ENCODE measurements at places on chromosomes 1 and 21.

- DNase-seq: no peak
Observed at GRCh38 chr1:44305962-44306422, 49.1 kb downstream of the ERI3 start.

- DNase-seq: no peak
Observed at GRCh38 chr1:85124091-85124490, 75.8 kb upstream of the MCOLN3 start.

DNA sequence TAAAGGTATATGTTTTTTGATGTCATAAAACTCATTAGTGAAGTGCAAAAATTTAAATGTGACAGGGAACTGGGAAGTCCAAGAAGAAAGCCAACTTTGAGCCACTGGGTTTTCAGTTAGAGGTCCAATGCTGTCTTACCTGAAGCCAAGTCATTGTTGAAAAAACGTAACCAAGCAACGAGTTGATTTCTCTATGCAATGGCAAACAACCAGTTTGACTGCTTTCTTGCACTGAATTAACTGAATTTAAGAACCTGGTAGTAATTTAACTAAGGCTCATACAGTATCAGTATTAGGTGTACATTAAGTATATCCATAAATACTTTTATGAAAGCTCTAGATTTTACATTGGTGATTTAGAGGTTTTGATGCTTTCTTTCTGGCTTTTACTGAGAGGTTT lies 20.2 kb upstream of the S1PR1 start:
- DNase-seq: no peak

GRCh38 chr1:110088739-110089316 lies 18.4 kb upstream of the ALX3 start:
- DNase-seq: no peak

- no peak for DNase-seq
Observed at GRCh38 chr1:11533790-11534787, 55.1 kb downstream of the DISP3 start.

DNA sequence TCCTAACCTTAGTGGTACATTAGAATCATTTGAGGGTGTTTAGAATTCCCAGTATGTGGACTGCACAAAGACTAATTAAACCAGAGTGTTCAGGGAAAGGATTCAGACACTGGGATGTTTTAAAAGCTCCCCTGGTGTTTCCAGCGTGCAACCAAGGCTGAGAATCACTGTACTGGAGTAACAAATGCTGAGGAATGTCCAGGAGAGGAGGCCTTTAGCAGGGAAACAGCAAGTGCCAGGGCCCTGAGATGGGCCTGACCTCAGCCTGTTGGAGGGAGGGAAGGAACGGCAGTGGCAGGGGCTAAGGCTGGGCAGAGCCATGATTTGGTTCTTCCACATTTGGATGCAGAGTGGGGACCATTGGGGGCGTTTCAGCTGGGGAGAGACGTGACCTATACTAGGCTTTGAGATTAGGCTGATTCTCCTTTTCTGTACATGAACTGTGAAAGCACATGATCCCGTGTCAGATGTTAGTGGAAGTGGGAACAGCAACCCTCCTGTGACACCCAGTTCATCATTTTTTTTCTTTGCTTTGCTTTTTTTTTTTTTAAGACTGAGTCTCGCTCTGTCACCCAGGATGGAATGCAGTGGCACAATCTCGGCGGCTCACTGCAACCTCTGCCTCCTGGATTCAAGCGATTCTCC lies 49.3 kb downstream of the KANK4 start:
- DNase-seq: no peak

DNA sequence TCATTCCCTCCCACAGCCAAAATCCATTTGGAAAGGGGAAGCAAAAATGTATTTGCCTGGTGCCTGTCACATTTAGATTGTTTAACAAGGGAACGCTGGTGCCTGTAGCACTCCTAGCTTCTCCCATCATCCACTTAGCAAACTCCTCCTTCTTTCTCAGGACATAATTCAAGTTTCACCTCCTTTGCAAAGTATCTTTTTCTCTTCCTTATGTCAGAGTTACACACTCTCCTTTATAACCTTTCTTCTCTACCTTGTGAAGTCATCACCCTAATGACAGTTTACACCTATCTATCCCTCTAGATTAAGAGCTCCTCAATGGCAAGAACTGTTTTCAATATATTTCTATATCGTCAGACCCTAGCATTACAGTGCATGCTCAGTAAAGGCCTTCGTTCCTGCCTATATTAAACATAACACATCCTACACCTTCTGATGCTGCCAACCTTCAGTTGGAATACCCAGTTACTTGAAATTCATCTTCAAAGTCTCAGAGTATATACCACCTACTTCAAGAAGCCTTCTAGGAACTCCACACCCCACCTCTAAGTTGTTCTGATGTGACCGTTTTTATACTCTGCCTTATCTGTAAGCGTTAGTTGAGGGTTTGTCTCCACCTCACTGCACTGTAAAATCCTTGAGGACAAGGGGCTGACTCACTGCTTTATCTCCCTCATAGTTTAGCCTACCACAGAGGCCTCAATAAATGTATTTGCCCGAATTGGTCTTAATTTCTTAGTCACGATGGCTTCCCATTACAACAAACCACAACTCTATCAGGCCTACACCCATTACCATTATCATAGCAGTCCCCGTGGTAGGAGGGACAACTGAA lies 1.0 kb upstream of the EPS15 start:
- no peak for DNase-seq

DNA sequence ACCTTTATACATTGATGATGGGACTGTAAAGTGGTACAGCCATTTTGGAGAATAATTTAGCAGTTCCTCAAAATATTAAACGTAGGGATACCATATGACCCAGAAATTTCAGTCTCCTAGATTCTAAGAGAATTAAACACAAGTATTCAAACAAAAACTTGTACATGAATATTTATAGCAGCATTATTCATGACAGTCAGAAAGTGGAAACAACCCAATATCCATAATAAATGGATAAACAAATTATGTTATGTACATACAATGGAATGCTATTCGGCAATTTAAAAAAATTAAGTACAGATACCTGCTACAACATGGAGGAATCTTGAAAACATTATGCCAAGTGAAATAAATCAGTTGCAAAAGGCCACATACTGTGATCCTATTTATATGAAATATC lies 16.9 kb upstream of the DDX59 start:
- no peak for DNase-seq

GRCh38 chr1:78792756-78793155 lies 143.1 kb downstream of the IFI44 start:
- no peak for DNase-seq

DNA sequence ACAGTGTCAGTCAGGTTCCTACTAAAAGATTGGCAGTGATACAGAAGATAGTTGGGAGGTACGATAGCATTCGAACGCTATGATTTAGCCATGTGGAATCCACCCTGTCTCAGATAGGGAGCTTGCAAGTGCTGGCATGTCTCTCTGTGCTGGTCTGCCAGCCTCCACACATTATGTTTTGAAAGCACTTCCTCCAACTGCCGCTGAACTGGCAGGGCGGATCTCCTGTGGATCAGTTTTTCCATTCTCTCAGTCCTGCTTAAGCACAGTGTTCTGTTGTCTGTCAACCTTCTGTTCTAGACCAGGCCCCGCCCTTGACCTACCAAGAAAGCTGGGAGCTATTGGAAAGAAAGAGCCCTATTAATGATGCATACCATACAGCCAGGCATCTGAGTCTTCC lies 65.5 kb upstream of the PALMD start:
- DNase-seq: no peak

DNA sequence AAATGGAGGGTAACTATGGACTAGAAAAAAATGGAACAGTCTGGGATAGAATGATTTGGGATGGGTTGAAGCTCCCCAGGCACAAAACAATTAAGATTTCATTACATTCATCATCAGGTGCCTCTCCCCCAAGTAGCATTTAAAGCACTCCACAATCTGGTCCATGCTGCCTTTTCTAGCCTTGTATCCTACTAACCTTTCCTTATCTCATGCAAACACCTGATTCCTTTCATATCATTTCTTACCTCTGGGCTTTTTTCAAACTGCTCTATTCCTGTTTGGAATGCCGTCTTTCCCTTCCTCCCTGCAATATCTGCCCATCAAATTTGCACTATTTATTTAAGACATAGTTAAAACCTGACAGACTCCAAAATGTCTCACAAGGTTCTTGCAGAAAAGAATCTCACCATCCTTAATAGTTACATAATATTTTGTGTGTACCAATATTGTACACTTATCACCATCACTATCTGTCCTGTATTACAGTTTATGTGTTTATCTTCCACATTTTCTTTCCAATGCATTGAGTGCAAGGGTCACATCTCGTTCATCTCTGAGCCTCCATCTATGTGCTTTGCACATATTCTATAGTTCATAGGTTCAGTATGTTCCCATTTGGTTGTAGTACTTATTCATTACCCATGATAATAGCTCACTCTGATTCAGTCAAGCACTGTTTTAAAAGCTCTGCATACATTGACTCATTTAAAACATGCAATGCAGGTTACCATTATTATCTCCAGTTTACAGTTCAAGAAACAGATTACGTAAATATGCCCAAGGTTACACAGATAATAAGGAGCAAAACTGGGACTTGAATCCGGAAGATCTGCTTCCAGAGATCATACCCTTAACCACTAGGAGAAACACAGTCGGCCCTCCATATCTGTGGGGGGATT lies 16.1 kb upstream of the SHCBP1L start:
- no peak for DNase-seq

- no peak for DNase-seq
Observed at GRCh38 chr1:242872521-242872920, 348.0 kb upstream of the PLD5 start.

- DNase-seq: no peak
Observed at GRCh38 chr1:58922302-58923089, 138.6 kb upstream of the JUN start.

GRCh38 chr1:16464917-16465625 lies 24.5 kb downstream of the NECAP2 start:
- no peak for DNase-seq

GRCh38 chr1:15558516-15558915 lies 26.3 kb downstream of the AGMAT start:
- DNase-seq: no peak

DNA sequence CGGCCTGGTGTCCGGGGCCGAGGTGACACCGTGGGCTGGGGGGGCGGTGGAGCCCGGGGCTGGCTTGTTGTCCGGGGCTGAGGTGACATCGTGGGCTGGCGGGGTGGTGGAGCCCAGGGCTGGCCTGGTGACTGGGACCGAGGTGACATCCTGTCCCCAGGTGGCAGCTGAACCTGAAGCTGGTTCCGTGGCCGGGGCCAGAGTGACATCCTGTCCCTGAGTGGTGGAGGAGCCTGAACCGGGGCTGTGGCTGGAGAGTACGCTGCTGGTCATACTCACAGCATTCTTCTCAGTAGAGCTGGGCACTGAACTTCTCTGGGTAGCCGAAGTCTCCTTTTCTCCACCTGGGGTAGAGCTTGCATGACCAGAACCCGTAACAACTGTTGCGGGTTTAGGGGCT lies 15.8 kb downstream of the THBS3 start:
- no peak for DNase-seq

GRCh38 chr1:79037085-79037484 lies 30.6 kb upstream of the ADGRL4 start:
- DNase-seq: no peak

- no peak for DNase-seq
Observed at GRCh38 chr1:150144606-150145005, 5.1 kb upstream of the PLEKHO1 start.

- DNase-seq: no peak
Observed at GRCh38 chr1:87869567-87869966, 540.9 kb downstream of the LMO4 start.

DNA sequence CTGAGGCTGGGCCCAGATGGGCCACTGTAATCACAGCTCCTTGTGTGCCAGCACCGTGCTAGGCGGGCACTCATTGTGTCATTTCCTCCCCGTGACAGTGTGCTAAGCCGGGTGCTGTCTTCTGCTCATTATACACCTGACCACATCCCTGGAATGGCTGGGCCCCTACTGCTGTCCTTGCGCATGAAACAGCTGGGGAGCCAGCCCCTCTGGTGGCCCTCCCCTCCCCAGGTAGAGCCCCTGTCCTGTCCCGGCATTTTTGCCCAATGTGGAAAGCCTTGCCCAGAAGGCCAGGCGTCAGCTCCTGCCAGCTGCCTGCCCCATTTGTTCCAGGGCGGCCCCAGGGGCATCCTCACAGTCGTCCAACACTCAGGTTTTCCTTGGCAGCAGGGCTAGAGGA lies 107.4 kb upstream of the CASZ1 start:
- DNase-seq: peak; percentile 4

DNA sequence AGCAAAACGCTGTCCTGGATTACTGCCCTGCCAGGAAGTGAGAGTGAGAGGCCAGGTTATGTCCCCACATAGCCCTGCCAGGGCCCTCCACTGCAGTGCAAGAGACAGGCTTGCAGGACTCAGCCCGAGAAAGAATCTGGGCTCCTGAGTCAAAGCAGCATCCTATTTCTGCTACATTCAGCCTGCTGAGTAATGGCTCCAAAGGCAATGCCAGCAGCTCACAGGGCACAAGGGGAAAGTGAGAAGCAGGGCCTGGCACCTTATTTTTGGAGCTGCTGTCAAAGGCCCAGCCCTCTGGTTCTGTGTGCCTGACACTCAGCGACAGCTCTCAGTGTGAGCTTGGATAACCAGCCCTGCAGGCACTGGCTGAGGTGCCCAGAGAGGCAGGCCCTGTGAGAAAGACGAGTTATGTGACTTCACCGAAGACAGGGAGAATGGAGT lies 83.9 kb downstream of the DTL start:
- no peak for DNase-seq

- DNase-seq: no peak
Observed at GRCh38 chr1:9746651-9747050, 77.1 kb downstream of the CLSTN1 start.

DNA sequence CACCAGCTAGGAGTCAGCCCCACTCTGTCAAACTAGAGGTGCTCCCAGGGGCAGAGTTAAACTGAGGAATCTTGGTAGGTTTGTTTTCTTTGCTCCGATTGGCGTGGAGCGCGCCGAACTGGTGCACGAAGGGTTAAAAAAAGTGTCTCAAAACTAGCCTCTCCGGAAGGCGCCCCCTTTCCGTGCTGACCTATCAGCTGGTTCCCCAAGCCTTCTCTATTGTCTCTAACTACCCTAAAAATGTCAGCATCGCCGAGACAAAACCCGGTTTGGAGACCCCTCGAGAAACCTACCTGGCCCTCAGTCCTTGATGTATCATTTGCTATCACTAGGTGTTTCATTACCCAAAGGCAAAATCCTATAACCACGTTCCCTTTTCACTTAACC lies 2.2 kb downstream of the TGFB2 start:
- no peak for DNase-seq

DNA sequence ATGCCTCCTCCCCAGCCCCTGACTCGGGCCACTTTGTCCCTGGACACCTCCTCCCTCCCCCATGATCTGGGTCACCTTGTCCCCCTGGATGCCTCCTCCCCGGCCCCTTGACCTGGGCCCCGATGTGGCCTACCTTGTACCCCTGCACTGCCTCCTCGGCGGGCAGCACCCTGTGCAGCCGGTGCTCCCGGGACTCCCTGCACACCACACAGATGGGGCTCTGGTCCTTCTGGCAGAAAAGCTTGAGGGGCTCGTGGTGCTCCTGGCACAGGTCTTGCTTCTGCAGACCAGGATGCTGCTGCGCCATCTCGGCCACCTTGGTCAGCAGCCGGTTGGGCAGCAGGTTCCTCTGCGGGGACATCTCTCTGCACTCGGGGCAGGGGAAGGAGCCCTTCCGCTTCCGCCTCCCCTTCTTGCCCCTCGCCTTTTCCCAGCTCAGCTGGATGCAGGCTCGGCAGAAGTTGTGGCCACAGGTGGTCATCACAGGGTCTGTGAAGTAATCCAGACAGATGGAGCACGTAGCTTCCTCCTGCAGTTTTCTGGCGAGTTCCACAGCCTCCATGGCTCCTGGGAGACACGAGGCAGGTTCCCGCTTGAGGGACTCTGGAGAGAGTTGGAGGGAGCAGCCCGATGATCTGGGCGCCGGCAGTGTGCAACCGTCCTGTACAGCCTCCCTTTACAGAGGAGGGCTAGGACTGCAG lies 2.0 kb downstream of the TRIM17 start:
- DNase-seq: no peak

- no peak for DNase-seq
Observed at GRCh38 chr1:89903550-89903949, 82.7 kb downstream of the LRRC8D start.

Data from GM12891 (cell line).